Aorta (tissue), 5 donors: ENCODE measurements at places on chromosomes 3 and 15. TPM values are rescaled to one million over a fixed set of nuclear protein-coding genes. Genes with fewer than 3 reads are reported as not detected.

The CLRN1 gene
- not detected for total RNA-seq

The ECE2 gene
- total RNA-seq, result not detected

The HYKK gene
- total RNA-seq, result 8.0 TPM

The SLC6A20 gene
- total RNA-seq, result 0.10 TPM

The TIGIT gene
- total RNA-seq, result 1.0 TPM

The RTP3 gene
- not detected for total RNA-seq

The PLSCR1 gene
- 149 TPM for total RNA-seq

The RUVBL1 gene
- total RNA-seq, result 15.4 TPM

The LCTL gene
- not detected for total RNA-seq

The PLSCR5 gene
- total RNA-seq, result not detected

The TF gene
- total RNA-seq, result 7.4 TPM

The BNC1 gene
- 0.13 TPM for total RNA-seq

The LRRC2 gene
- 0.78 TPM for total RNA-seq

The AADAC gene
- not detected for total RNA-seq

The RSL24D1 gene
- total RNA-seq, result 64.9 TPM

The TMEM266 gene
- 0.26 TPM for total RNA-seq

The THRB gene
- total RNA-seq, result 59.7 TPM

The LAMB2 gene
- total RNA-seq, result 362 TPM

The CCDC9B gene
- 59.6 TPM for total RNA-seq
